Erythroblast (primary cell): ENCODE measurements at places on chromosomes 1 and 21.

GRCh38 chr1:175984813-175985212, 222.3 kb downstream of the COP1 start:
- no peak for DNase-seq

GRCh38 chr1:218942431-218942830, 231.2 kb upstream of the LYPLAL1 start:
- no peak for DNase-seq

DNA sequence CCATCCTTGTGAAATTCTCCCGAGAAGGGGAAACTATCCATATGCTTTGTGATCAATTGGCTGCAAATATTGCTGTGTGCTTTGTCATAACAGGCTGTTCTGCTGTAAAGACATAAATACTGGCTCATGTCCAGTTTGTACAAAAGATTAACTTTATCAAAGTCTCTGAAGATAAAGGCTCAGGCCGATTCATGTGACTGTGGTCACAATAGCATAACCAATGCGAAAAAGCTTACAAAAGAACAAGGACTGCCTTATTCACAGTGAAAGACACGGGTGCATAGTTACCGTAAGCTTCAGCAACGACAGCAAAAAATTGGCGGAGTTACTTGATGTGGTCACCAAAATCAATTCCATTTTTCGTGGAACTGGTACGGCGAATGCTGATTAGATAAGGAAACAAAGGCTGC, 173.6 kb upstream of the CHRM3 start:
- DNase-seq, result no peak

DNA sequence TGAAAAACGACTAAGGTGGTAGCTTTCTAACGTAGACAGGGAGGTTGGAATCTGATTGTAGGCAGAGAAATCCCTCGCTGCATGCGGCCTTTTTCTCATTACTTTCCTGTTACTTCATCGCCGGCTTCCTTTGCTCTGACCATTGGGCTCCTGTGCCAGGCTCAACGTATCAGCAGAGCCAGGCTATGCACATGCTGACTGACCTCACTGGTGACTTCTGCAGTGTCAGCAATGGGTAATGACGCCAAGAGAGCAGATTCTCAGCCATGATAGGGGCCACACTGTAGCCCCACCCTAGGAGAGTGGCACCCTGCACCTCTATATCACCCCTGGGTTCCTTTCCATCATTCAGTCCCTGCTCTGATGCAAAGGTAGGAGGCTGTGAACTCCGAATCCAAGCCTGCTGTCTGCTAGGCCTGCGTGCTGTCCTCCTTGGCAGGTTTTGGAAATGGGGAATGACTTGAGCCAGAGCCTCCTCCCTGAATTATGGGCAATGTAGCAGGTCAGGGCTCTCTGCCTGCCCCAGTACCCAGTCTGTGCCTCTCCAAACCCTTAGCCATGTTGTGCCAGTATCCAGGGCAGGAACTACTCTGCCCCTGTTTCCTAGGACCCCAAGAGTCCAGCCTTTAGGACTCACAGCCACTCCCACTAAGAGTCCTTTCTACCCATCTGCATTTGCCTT, 11.4 kb downstream of the PPFIA4 start:
- peak; percentile 89 for DNase-seq

DNA sequence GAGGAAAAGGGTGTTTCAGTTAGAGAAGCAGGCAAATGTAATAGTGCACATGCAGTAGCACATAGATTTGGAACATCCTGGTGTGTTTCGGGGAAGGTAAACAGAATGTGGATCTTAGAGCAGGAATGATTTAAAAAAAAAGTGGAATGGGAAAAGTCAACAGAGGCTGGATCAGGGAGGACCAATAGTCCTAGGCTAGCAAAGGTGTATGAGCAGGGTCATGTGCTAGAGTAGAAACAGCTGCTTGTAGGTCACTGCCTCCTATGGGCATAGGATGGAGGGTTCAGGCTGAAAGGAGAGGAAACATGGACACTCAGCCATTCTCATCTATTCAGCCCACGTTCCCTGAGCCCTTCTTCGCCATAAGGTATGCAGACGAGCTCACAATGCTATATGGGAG, 3.7 kb upstream of the KPNA6 start:
- no peak for DNase-seq

GRCh38 chr1:37513795-37514349, 694 bp downstream of the MEAF6 start:
- DNase-seq, result peak; percentile 46

DNA sequence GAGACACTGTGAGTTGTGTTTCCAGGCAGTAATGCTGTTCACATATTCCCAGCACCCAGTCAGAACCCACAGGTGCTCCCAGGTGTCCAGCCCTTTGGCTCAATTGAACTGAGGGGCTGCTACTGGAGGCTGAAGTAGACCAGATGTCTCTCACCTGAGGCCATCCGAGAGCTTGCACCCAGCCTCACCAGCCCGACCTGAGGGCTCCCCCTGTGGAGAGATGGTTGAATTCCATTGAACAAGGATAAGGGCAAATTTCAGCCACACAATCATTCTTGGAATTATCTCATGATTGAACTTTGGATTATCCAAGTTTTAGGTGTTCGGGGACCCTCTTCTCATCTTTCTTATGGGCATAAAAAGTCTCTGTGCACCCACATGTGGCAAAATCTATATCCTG, 52.1 kb downstream of the OBSCN start:
- DNase-seq, result no peak

DNA sequence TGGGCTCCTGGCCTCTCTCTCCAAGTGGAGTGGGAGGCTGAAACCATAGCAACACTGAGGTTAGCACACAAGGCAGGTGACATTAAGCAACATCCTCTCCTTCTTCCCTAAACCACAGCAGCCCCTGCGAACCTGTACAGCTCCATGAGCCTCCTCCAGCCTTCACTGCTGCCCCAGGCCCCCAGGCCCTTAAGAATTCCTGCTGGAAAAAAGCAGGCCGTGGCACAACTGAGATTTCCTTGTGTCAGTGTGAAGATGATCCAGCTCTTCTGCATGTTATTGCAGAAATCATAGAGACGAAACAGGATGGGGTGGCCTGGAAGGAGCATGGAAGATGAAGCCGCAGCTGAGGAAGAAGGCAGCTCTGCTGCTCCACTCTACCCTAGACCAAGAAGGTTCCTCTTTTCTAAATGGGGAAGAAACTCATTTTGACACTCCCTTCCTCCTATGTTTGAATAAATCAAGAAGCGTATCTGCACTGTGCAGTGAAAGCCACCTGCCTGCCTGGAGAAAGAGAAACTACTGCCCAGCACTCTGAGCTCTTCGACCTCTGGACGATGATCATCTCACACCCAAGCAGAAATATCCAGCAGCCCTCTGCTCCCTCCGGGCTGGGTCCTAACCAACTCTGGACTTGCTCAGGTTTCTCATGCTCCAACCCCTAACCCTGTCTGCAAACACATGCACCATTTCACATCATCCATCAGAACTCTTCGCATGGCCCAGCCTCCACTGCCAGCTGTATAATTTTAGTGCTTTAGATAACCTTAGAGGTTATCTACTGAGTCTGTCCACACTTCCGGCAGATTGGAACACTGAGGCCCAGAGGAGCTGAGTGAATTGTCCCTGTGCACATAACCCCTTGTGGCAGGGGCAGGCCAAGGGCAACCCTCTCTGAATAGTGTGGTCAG, 20.7 kb downstream of the SH3BP5L start:
- DNase-seq, result no peak

- no peak for DNase-seq
Measured at GRCh38 chr1:216604771-216605170, 118.5 kb downstream of the ESRRG start.

DNA sequence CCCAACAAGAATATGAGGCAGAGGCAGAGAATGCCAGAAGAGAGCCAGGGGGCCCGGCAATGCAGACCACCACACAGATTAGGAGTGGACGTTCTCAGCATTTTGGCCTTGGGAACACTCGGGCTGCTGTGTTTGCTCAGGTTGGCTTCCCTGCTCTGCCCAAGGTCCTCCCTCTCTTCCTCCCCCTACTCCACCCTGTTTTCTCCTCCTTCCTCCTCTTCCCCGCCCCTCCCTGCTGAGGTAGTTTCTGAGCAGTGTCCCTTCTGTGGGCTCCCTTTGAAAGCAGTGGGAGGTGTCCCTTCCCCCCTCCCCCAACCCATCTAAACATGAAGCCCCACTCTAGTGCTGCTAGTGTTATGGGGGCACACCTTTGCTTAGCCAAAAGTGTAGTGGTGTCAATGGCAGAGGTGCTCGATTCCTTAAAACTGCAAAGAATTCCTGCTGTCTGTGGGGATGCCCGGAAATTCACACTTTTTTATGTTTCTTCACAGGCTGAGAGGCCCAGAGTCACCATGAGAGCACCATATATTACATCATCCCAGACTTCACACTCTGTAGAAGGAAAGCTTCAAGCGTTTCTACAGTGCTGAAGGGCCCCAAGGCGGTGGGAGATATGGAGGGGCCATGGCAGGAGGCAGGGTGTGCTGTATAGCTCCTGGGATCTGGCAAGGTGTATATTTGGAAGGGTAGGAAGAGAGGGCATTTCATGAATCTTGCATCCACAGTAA, at the start of gene HHIPL2:
Gene HHIPL2 (minus strand): TSS at position 161 of the 728 bp plus-strand sequence. CDS start 60 bp downstream, at position 101.
- DNase-seq, result no peak

GRCh38 chr1:213650603-213651002, 337.2 kb upstream of the PROX1 start:
- DNase-seq, result no peak

DNA sequence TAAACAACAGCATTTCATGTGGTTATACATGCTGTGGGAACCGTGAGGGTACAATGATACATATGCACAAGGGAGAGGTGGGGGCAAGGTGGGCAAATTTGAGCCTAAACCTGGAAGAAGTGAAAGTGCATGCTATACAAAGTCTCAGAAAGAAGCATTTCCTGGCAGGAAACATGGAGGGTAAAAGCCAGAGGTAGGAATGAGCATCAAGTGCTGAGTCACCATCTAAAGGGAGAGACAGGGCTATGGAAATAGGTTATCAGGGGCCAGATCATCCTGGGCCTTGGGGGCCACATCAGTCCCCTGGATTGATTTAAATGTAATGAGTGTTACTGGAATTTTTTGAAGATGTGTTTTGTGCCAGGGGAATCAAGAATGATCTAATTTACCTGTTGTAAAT, 60.1 kb upstream of the DAB1 start:
- DNase-seq, result no peak

DNA sequence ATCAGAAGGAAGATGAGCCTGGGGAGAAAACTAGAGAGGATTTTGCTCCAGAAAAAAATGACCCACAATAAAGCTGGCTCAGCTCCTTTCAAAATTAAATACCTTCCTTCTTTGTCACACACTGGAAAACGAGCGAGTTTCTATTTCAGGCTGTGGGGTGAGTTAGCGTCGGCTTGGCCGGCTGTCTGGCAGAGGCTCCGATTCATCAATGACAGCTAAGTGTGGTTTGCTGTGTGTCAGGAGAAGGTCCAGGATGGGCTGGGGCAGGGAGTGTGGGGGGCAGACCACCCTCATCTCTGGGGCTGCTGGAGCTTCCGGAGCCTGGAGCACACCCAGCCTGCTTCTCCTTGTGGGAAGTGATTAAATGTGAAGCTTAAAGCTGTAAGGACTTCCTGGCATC, 120.2 kb downstream of the ETS2 start:
- DNase-seq, result no peak

- DNase-seq, result no peak
Measured at GRCh38 chr21:46336603-46337002, 12.6 kb downstream of the PCNT start.

- DNase-seq, result peak; percentile 79
Measured at GRCh38 chr21:14737922-14738321, 191.8 kb upstream of the SAMSN1 start.

DNA sequence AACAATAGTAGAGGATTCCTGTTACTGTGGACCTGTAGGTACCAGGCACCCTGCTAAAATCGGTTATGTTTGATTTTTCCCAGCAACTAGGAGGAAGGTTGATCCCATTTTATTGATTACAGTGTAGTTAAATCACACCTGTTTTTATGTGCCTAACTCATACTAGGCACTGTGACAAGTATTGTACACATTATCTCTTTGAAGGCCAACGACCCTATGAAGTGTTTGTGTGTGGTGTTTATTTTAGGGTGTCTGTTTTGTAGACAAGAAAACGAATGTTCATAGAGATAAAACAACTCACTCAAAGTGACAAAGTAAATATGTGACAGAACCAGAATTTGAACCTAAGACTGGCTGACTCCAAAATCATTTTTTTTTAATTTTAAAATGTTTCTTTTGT, 49.5 kb downstream of the FGGY start:
- no peak for DNase-seq

- no peak for DNase-seq
Measured at GRCh38 chr1:7893529-7894180, 40.8 kb upstream of the UTS2 start.

GRCh38 chr1:42971841-42972291, 13.2 kb upstream of the SLC2A1 start:
- DNase-seq, result no peak

DNA sequence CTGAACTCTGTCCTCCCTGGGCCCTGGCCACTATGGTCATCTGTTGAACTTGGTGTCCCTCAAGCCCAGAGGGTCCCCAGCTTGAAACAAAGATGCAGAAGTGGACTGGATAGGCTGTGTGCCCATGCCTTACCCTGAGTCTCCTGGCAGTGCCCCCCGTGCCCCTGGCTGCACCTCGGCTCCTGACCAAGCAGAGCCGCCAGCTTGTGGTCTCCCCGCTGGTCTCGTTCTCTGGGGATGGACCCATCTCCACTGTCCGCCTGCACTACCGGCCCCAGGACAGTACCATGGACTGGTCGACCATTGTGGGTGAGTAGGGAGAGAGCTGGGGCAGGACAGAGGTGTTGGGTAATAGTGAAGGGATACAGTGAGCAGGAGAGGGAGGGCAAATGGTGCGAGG, 10.7 kb downstream of the TIE1 start:
- DNase-seq, result no peak

DNA sequence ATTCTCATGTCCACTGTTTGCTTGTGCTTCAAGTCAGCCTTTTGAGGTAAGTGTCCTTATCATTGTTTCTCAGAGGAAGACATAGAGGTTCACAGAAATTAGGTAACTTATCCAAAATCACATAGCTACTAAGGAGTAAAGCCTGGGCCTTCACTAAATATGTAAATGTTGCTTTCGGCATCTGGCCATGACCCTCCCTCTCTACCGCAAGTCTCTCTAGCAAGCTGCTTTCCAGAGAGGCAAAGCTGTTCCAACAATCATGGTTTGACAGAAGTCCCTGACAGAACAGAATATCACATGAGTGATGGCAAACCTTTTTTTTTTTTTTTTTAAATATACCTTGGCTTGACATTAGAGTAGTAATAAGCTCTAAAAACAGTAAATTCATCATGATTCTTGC, 94.5 kb upstream of the F3 start:
- no peak for DNase-seq

- DNase-seq, result no peak
Measured at GRCh38 chr1:8746554-8746953, 70.9 kb downstream of the RERE start.

- no peak for DNase-seq
Measured at GRCh38 chr21:29406385-29406784, 107.7 kb downstream of the BACH1 start.

- no peak for DNase-seq
Measured at GRCh38 chr1:220918285-220918951, 39.2 kb downstream of the HLX start.

- DNase-seq, result no peak
Measured at GRCh38 chr1:970242-970972, 4.1 kb downstream of the PLEKHN1 start.
